ENCODE measurements at places on chromosomes 2 and 18.

DNA sequence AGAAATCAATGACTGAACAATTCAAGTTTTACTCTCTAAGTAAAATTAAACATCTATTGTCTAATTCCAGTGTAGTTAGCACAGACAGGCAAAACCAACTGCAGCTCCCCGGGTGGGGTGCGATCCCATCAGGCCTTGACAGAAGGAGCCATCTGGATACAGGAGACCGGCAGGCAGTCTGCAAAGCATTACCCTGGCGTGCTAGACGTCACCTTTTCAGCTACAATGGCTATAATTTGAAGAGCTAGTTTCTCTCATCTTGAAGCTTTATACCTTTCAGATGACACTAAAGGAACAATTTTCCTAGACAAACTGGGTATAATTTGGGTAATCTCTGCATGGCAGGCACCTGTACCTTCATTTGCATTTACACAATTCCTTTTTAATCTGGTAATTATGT is 761.5 kb upstream of the SOX11 start:
- DNase-seq, result no peak

DNA sequence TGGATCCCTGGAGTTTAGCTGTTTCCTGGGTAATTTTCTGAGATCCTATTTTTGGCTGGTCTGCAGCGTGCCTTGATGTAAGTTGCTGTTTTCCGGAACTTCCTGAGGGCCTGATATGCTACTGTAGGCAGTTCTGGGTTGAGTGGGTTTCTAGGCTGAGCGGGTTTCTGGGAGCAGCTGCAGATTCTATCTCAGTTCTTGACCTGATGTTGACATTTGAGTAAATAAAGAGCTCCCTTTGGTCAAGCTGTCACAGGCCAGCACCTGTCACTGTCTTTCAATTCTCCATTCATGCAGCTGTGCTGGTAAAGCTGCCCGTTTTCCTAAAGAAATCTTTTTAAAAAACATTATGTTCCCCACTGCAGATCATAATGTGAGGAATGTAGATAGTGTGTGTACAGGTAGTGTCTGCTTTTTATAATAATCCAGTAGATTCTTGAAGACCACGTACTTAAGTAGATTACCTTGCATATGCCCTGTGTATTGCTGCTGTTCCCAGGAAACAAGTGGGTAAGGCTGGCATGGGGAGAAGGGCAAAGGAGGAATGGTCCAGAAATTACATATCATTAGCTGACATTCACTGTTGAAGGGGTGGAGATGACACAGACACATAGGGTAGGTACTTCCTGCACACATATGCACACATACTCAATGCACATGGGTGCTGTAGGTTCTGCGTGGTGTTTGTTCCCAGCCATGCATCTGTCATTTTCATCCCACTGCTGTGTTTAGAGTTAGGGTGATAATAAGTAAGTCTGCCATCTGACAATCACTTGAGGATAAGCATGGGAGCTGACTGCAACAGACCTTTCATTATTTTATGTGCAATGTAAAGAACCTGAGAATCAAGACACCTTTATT is 25.9 kb downstream of the CD28 start:
- DNase-seq, result no peak

DNA sequence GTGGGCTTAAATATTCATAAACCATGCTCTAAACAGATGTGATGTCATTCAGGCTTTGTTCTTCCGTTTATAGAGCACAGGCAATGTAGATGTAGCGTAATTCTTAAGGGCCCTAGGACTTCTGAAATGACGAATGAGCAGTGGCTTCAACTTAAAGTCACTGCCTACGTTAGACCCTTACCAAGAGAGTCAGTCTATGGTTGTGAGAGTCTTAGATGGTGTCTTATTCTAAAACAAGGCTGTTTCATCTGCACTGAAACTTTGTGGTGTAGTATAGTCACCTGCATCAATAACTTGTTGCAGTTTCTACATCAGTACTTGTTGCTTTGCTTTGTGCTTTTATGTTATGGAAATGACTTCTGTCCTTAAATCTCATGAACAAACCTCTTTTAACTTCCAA is 56.0 kb downstream of the PIK3C3 start:
- DNase-seq, result no peak

- DNase-seq, result no peak
These were observed 129.1 kb downstream of the RGPD3 start for GRCh38 chr2:106339132-106339531.

- no peak for DNase-seq
These were observed 30.3 kb downstream of the ICA1L start for GRCh38 chr2:202841090-202841867.

- no peak for DNase-seq
These were observed 1.3 kb upstream of the BAZ2B start for GRCh38 chr2:159617646-159618045.
